ENCODE measurements at places on chromosomes 6 and 20. TPM values are rescaled to one million over a fixed set of nuclear protein-coding genes. Genes with fewer than 3 reads are reported as not detected.
A peak's percentile ranks its signal among the peaks of the same experiment; 100 is the strongest.

DUSP15 gene
- total RNA-seq = 8.7 TPM

MAN1A1 gene
- 71.7 TPM for total RNA-seq

GRCh38 chr6:126721581-126722160 lies 381.8 kb downstream of the CENPW start:
- peaks cover 9% of the 10 kb centered on the region for H3K4me1 ChIP-seq
- H3K36me3 ChIP-seq = no peaks in the 10 kb centered on the region
- no peak overlapping the region for H3K4me3 ChIP-seq
- H3K27ac ChIP-seq = no peak overlapping the region
- DNase-seq = no peak

- H3K4me1 ChIP-seq = peaks cover 28% of the 10 kb centered on the region
- H3K36me3 ChIP-seq = no peaks in the 10 kb centered on the region
- peak; percentile 42 for DNase-seq
- H3K4me3 ChIP-seq = no peak overlapping the region
- H3K27me3 ChIP-seq = no peaks in the 10 kb centered on the region
- H3K27ac ChIP-seq = peak overlapping the region; percentile 66
Measured at GRCh38 chr6:31900917-31901414, 920 bp downstream of the ZBTB12 start.

DNA sequence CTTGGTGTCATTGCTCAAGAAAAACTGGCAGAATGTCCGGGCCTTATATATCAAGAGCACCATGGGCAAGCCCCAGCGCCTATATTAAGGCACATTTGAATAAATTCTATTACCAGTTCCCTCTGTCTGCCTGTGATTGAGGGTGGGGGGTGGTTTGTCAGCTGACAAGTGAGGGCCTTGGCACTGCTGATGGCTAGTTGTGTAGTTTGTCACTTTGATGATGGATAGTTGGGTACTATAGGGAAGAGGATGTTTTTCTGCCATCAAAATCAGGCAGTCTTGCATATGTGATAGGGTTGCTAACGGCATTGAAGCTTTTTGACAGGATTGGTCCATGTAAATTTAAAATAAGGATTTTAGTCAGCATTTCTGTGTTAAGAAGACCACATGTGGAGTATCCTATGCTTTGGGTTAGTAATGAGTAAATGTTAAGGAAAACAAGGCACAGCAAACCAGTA lies 2.5 kb downstream of the RPL10A start:
- H3K27ac ChIP-seq = no peak overlapping the region
- DNase-seq = no peak
- H3K27me3 ChIP-seq = no peaks in the 10 kb centered on the region
- peaks cover 16% of the 10 kb centered on the region for H3K36me3 ChIP-seq

HDGFL1 gene
- not detected for total RNA-seq

DNA sequence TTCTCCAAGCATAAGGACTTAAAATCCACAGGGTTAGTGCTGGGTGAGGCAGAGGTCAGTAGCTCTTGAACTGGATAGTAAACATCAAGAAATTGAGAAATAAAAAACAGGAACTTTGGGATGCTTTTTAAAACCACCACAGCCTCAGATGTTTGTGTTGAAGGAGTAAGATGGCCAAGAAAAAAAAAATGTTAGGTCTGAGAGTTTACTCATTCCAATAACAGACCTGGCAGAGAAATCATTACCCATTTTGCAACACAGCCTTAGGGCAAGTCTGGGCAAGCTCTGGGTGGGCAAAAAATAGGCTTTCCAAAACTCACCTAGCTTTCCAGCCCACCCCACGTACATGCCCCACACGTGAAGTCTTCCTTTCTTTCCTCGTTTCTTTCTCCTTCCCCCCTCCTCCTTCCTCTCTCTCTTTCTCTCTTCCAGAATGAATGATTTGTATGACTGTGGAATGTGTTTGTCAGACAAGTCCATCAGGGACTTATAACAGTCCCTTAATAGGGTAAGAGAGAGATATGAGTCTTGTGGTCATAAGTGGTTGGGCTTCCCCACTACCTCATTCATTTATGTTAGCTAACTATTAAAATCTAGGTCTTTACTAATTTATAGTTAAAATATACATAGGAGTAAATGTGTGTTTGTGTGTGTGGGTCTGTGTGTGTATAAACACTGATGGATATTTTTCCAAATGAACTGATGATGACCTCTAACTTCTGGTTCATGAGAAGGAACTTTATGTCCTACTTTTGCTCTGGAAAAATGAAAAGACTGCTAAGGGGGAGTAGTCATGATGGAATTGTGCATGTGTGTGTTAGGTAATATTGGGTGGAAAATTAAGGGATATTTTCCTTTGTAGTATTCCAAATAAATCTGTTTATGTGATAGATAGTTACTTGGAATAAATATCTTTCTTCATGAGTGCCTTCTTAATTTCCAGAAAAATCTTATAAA lies 18.0 kb upstream of the DSE start:
- DNase-seq = no peak
- no peak overlapping the region for H3K4me3 ChIP-seq
- H3K27ac ChIP-seq = peak overlapping the region; percentile 3
- H3K4me1 ChIP-seq = no peaks in the 10 kb centered on the region

Data from thyroid gland (tissue), 4 donors.